ENCODE measurements at places on chromosomes 1 and 21.
A peak's percentile ranks its signal among the peaks of the same experiment; 100 is the strongest.

- DNase-seq = no peak
Measured at GRCh38 chr1:157033357-157033876, 12.1 kb downstream of the ARHGEF11 start.

- no peak for DNase-seq
Measured at GRCh38 chr1:156160743-156161171, 7.4 kb downstream of the SEMA4A start.

- no peak for DNase-seq
Measured at GRCh38 chr1:152024223-152024622, 12.6 kb downstream of the S100A11 start.

DNA sequence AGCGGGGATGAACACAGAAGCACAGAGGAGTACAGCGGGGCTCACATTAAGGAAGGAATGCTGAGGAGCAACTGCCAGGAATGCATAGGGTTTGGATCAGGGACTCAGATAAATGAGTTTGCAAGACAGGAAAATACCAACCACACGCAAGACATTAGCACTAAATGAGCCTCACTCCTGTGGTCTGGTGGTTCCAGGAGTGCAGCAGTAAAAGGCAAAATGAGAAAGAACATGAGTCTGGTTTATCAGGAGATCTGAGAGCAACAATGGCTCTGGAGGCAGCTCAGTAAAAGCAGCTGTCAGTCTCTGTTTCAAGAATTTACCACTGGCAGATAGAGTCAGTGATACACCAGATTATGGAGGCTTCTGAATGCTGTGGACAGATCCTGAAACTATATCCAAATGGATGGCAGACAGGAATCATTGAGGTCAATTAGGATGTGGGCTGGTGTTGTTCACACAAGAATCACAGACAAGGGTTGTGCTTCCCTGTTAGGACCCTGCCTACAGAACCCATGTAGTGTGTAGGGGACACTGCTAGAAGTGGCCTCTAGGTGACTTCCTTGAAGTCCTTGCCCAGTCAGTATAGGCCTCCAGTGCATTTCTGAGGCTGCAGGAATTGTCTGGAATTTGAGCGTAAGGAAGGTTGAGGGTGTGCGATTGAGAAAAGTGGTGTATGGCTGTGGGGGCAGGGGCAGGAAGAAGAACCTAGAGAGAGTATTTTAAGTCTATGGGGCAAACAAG is 50.3 kb downstream of the CASQ2 start:
- no peak for DNase-seq

- peak; percentile 45 for DNase-seq
Measured at GRCh38 chr1:205656236-205656635, 24.1 kb downstream of the SLC45A3 start.

GRCh38 chr1:31866450-31867032 is 50.7 kb upstream of the SPOCD1 start:
- DNase-seq = no peak

DNA sequence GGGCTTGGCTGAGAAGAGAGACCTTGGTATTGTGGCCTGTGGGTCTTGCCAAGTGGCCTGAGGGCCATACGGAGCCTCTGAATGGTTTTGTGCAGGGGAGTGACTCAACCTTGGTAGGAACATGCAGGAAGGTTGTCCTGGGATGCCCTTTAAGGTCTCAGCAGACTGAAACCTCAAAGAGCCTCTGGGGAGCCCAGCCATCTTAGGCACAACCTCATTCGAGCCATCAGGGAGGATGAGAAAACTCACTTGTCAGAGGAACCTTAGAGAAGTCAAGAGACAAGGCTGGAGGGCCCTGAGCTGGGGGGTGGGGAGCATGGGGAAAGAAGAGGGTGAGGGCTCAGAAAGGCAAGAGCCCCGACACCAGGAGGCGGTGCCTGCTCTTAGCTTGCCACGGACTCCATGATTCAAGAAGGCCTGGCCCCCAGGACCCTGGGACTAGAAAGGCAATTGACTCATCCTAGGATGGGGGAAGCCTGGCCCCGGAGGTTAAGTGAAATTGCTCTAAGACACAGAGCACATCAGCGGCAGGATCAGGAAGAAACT is 13.0 kb downstream of the IFI6 start:
- no peak for DNase-seq

GRCh38 chr1:17239420-17239819 is 9.5 kb upstream of the PADI3 start:
- peak; percentile 87 for DNase-seq

GRCh38 chr1:83691953-83692500 is 306.9 kb downstream of the TTLL7 start:
- no peak for DNase-seq

DNA sequence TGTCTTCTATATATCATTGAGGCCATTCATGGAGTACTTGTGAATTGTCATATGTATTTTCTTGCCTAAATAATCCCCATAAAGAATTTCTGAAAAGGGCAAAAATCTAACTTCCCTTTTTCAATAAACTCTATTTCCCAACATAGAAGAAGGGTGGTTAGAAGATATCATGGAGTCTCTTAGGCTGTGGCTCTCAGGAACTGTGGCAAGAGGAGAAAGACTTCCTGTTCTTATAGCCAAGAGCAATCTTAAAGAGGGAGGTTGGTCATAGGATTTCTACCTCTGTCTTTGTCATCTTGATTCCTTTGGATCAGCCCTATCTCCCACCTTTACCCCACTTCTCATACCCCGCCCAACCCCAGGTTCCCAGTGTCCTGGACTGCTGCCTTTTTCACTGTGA is 175.8 kb downstream of the TYW3 start:
- no peak for DNase-seq

DNA sequence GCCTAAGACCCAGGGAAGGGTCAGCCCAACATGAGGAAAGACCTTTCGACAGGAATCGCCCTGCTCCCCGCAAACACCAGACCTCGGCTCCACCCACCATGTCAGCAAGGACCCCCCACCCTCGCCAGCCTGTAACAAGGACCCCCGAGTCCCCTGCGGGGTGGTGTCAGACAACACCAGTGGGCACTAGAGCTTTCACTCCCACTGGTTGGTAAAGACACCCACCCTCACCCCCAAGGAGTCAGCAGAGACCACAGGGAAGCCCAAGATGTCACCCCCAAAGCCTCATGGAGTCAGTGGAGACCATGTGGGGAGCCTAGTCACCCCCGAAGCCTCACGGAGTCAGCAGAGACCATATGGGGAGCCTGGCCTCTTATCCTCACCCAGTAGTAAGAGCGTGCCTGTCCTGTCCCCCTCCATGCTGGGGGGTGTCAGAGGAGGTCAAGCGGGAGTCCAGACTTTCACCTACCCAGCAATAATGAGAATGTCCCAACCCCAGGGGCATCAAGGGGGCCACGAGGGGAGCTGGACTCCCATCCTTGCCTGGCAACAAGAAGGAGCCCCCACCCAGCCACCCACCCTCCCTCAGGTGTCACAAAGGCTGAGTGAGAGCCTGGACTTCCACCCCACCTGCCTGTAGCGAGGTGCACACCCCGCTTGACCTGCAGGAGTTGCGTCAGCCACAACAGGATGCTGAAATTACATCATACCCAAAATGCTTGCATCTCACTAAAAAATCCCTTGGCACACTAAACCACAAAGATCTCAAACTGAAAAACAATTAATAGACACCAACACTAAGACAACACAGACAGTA is 24.8 kb downstream of the SLC19A1 start:
- no peak for DNase-seq

- no peak for DNase-seq
Measured at GRCh38 chr1:108634521-108634920, 26.4 kb downstream of the HENMT1 start.

DNA sequence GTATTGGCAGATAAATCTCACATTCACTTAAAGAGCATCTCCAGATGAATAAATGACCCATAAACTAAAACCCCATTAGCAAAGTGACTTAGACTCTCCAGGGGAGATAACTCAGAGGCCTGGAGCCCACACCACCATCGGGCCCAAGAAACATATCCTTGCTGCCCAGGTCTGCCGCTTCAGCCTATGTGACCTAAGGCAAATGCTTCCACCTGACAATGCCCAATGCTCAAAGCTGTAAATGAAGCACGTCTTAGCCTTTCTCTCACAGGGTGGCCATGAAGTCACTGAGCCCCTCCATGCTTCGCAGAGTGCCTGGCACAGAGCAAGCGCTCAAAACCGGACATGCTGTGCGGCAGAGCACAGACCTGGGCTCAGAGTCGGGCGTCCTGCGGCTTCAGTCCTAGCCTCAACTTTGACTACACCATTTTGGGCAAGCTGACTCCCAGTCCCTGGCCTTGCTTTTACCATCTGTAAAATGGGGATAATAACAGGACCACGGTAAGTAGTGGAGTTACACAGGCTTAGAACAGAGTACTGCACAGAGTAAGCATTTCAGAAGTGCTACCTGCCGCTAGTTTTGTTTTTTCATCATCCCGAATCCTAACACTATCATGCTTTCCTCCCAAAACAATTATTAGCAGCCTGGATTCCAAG is 23.7 kb downstream of the NOL9 start:
- DNase-seq = no peak

- no peak for DNase-seq
Measured at GRCh38 chr1:158731707-158732106, 11.2 kb upstream of the OR6K3 start.

GRCh38 chr1:208273386-208274017 is 29.3 kb upstream of the PLXNA2 start:
- no peak for DNase-seq

GRCh38 chr1:112040891-112041740 is 51.6 kb upstream of the KCND3 start:
- DNase-seq = no peak

DNA sequence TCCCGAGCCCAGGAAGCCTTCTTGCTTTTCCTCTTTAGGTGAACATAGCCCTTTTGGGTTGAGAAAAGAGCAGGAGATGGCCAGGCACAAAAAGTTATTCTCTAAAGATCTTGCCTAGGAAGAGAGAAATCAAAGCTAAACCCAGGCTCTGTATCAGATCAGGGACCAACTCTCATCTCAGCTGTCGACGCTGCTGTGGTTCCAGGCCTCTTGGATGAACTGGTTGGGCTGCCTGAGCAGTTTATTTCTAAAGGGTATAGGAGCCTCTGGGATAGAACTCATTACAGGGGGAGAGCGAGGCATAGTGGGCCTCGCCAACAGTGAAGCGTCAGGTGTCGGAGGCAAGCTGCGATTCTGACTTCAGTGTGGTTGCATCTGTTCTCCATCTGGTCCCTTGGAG is 82.6 kb upstream of the F3 start:
- DNase-seq = no peak

DNA sequence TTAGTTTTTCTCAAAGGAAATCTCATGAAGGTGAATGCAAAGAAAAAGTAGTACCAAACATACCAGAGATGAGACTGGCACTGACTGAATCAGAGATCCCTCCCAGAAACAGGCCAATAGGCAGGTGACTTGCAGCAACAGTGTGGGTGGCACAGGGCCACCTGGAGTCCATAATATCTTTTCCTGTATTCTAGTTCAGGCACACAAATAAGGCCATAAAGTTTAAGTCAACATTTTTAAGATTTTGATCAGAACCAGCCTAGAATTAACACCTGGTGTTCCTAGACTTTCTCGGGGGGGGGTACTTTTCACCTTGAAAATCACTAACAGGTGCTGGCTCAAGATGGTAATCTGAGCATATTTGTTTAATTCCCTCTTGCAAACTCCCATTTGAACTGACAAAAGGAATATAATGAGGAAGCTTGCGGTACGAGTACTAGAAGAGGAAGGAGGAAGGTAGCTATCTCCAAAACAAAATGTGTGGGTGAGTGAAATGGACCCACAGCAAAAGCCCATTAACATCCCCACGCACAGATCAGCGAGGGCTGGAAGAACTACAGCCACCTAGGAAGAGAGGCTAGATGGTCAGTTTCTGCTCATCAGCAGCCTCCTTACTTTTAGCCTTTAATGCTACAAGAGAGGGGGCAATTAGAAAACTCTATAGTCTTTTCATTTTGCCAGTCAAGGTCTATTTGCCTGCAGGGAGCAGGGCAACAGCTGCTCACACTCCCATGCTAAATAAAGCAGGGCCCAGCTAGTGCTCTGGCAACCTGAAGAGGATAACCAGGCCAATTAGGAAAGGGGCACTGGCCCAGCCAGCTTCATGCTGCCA is 18.9 kb downstream of the SDE2 start:
- DNase-seq = no peak

DNA sequence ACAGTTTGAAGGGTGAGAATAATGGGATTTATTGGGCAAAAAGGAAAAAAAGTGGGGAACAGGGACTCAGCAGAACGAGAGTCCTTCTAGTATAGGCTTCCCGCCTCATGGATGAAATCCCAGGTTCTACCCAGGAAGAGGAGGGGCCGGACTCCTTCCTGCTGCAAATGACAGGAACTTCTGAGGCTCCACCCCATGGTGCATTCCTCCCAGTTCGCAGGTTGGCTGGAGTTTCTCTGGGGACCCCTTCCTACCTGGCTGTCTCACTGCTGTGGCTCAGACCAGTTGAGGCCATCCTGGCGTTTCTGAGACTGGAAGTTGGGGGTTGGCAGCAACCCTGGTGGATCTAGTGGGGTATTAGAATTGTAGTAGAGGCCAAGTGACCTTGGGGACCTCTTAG is 27.5 kb downstream of the CNIH3 start:
- DNase-seq = no peak

DNA sequence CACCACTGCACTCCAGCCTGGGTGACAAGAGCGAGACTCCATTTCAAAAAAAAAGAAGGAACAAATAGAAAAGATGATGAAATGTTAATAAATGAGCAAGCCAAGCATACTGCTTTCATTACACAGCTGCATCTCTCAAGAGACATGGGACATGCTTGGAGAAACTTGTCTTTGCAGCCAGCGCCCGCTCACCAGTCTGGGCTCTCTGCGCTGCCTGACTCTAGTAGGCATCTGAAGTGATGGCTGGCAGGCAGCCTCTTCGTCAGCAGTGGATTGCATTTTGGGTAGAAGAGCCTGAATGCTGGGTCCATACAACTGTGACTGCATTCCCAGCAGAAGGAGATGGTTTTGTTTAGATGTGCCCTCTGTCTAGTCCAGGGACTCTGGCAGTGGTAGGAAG is 48.0 kb downstream of the IL6R start:
- no peak for DNase-seq
